ENCODE measurements at places on chromosomes 3 and 15.

GRCh38 chr15:52103217-52104207, 9.1 kb downstream of the BCL2L10 start:
- DNase-seq, result no peak

DNA sequence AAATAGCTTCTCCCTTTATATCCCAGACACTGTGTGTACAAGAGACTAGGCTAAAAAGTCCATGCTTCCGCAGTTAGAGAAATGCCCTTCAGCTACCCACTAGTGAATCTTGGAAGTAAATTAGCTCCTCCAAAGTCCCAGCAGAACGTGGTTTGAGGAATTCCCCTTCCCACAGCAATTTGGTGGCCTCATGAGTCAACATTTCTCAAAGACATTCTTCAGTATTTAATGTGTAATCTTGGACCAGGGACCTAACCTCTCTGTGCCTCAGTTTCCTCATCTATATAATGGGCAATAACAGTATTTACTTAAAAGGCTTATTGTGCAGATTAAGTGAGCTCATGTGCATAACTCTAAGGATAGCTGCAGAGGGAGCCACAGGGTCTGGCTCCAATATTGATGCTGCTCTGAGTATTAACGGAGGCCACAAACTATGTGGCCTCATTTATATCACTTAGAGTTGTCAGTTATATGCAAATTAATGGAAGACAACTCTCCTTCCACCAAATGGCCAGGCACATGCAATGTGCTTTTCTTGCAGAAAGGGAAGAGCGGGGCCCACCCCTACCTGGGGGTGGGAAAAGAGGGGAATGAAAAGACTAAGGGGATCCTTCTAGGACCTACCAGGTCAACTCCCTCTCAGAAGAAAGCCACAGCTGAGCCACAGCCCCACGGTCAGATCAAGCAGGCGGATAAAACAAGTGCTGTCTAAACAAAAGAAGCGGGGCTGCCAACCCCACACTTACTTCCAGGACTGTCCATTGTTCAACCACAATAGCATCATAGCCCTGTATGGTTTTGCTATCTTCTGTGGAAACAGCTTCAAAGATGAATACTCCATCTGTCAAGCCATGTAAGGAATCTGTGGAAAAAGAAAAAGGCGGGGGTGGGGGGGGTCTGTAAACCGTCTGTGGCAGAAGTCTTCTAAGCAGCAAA, 92.4 kb downstream of the OXNAD1 start:
- DNase-seq, result no peak

DNA sequence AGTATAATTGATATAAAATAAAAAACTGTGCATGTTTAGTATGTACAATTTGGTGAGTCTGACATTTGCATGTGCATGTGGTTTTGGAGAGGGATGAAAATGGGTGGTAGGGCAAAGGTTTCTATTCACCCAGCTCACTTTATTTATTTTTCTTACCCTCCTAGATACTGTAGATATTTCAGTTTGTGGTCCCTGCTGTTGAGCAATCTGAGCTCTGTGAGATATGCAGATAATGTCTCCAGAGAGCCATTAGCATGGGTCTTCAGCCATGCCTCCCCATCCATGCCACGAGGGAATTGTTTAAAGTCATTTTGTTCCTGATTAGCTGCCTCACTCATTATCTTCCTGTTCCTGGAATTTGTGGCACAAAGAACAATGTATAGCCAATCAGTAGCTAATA, 44.4 kb upstream of the B3GALNT1 start:
- no peak for DNase-seq

DNA sequence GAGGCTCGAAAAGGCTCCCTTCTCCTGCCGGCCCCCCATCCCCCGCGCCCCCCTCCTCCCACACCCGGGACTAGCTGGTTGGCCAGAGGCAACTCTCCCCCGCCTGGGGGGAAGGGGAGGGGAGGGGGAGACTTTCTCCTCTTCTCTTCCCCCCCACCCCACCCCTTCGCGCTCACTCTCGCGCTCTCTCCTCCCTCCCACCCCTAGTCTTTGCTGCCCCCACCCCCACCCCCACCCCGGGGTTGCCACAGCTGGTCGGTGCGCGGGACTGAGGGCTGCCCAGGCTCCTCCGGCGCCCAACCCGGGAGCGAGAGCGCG, 710 bp downstream of the MECOM start:
- no peak for DNase-seq

DNA sequence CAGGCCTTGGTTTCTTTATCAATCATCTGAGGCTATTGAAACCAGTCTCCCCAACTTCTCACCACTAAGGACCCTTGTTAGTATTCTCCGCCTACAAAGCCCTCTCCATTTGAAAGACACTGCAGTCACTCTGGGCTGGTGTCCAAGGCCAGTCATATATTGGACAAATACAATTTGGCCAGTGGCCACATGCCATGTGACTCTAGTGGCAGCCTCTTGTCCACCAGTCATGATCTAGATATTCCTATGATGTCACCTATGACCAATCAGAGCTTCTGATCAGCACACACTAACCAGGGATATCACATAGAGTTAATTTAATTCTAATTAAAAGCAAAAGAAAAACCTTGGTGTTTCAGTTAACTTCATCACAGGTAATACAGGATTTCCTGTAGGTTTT, 68.2 kb downstream of the RAB11A start:
- DNase-seq, result no peak

DNA sequence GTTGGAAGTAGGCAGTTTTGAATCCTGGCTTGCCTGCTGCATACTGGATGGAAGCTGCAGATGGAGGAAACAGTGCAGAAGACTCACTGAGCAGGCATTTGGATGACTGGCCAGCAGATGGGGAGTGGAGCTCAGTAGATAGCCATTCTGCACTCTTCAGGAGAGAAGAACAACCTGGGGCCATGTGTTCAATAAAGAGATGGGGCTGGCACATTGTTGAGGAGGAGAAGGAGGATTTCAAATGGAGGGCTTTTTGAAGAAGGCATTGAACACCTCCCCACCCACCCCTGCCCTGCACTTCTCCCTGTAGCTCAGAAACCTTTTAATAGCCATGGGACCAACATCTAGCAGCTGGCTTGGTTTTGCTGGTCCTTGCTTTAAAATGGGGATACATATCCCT, 109.8 kb downstream of the CACNA1D start:
- no peak for DNase-seq

GRCh38 chr15:29668120-29668602, 154.1 kb downstream of the TJP1 start:
- no peak for DNase-seq

DNA sequence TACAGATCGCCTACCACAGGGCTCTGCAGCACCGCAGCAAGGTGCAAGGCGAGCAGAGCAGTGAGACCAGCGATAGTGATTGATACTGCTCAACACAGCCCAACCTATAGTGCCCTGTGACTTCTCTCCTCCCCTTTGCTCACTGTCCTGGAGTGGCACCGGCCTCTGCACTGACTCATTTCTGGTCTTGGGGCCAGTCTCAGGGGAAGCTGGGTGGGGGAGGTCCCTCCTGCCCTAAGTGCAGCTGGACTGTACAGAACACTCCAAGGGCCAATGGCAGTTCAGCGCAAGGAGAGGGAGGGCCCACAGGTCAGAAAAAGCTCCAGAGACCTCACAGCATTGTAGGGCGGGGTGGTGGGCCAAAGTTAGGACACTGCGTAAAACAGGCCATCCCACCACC, 2.5 kb upstream of the OGG1 start:
- no peak for DNase-seq

DNA sequence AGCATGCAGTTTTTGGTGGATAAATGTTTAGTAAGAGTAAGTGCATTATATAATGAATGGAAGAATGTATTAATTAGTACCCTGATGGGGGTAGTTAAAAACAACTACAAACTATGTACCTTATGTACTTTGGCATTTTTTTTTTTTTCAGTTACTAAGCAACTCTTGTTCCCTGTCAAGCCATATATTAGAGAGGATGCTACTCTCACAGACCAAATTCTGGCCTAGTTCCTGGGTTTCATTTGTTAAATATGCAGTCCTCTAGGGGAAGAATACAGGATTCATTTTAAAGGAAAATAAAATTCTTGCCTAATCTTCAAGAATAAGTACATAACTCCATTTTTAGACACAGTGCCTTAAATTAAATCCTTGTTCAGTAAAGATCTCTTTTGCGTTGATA, 16.9 kb downstream of the FAM98B start:
- no peak for DNase-seq

- no peak for DNase-seq
Observed at GRCh38 chr3:69558912-69559311, 173.0 kb upstream of the FRMD4B start.

GRCh38 chr15:67146234-67146633, 80.8 kb downstream of the SMAD3 start:
- DNase-seq, result no peak

- DNase-seq, result no peak
Observed at GRCh38 chr3:161893972-161894371, 397.4 kb downstream of the OTOL1 start.

DNA sequence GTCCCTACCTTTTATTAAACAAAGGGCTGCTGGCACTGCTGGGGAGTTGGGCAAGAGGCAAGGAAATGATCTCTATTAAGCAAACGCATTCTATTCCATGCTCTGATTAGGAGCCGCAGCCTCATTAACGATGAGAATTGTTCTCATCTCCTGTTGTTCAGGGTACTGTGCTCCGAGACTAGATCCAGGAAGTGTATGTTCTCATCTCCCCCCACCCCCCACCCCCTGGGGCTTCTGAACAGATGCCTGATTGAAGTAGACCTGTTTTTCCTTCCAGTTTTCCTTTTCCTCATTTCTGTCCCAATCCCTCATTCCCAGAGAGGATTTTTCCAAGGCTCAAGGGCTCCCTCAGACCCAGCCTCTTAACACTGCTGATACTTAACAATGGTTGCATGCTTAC, 81.6 kb upstream of the FEZF2 start:
- no peak for DNase-seq

DNA sequence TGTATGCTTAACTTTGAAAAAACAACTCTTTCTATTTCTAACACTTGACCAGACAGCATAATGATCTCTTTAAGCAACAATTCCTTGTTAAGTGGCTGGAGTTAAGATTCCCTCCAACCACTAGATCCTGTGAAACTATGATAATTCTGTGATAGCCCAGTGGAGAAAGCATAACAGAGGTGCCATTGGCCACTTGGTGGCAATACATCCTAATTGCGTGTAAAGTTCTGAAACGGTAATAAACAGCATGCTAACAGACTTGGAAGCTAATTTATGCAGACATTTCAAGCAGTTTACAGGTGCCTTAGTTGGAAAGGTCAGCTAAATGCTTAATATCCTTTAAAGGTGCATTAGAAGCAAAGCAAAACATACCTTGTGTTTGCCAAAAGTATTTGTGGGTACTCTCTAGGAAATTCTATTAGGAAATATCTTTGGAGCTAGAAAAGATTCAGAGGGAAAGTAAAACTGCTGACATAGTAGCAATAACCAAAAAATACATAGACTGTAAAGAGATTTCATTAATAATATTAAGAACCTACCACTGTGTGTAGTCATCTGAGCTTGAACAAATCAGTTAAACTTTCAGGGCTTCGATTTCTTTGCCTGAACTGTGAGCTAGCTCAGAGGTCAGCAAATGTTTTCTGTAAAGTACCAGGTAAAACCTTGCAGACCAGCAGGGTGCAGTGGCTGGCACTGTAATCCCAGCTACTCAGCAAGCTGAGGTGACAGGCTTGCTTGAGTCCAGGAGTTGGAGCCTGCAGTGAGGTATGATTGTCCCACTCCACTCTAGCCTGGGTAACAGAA, 19.0 kb upstream of the CSTA start:
- DNase-seq, result no peak

DNA sequence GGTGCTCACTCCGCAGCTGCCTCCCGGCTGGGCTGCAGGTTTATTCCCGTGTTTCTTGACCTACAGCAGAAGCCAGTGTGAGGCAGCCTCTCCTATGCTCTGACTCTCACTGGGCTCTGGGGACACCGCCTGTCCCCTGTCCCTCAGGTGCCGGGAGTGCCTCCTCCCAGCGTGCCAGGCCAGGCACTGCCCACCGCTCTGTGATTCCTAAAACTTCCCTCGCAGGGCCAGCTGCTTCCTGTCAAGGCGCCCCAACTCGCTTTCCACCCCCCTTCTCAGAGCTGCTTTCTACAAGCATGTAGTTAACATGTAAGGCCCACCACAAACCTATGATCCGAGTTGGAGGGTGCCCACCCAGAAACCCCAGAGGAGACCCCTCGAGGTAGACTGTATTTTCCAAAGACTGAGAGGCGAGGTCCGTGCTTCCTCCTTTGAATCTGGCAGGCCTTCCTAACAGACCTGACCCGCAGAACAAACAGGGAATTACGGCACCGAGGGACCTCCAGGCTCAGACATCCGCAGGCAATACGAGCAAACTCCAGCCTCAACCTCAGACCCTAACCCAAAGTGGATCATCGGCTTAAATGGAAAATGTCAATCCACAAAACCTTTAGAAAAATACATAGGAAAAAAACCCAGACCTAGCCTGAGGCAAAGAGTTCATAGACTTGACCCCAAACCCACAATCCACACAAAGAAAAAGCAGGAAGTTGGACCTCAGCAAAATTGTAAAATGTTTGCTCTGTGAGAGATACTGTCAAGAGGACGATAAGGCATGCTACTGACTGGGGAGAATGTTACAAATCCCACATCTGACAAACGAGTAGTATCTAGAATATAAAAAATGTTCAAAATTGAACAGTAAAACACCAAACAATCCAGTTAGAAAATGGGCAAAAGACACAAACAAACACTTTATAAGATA, 121.3 kb upstream of the IQSEC1 start:
- DNase-seq, result no peak

DNA sequence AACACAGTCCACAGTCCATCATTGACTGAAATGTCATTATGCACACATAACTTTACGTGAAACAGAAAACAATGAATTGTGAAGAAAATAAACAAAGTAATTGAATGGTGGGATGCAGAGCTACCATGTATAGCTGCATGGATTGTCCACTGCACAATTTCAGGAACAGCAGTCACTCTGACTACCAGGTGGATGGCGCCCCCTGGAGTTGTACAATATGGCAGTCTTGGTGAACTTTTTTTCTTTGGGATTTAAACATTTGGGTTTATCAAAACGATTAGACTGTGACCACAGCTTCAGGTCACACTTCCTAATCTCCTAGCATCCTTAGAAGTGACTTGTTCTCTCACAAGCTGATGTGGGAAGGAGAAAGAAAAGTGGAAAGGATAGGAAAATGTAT, 48.9 kb upstream of the TCF12 start:
- DNase-seq, result no peak

GRCh38 chr15:48913141-48913540, 35.2 kb downstream of the EID1 start:
- DNase-seq, result no peak

DNA sequence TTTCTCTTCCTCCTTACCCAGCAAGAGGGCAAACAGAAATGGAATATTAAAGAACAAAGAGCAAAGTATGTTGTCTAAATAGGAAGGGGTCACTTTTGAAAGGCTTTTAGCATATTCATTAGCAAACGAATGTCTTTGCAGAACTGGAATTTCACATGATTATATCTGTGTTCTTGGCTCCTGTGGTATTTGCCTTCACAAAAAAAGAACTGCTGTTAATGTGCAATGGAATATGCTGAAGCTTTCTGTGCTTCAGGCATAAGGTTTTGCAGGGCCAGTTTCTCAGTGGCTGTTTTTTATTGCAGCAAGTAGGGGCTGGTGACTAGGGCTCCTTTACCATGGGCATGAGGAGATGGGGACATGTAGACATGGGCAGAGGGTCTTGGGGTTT, 173.4 kb downstream of the USP13 start:
- no peak for DNase-seq

- DNase-seq, result no peak
Observed at GRCh38 chr3:183579967-183580900, 24.7 kb upstream of the KLHL6 start.
